ENCODE measurements at places on chromosomes 2 and 18.

GRCh38 chr2:240622531-240623235 is 2.6 kb upstream of the GPR35 start:
- DNase-seq: peak; percentile 23

GRCh38 chr2:25441353-25441752 is 99.6 kb upstream of the DNMT3A start:
- DNase-seq: no peak

- DNase-seq: no peak
These were observed 101.4 kb downstream of the MTX2 start for GRCh38 chr2:176370467-176371171.

DNA sequence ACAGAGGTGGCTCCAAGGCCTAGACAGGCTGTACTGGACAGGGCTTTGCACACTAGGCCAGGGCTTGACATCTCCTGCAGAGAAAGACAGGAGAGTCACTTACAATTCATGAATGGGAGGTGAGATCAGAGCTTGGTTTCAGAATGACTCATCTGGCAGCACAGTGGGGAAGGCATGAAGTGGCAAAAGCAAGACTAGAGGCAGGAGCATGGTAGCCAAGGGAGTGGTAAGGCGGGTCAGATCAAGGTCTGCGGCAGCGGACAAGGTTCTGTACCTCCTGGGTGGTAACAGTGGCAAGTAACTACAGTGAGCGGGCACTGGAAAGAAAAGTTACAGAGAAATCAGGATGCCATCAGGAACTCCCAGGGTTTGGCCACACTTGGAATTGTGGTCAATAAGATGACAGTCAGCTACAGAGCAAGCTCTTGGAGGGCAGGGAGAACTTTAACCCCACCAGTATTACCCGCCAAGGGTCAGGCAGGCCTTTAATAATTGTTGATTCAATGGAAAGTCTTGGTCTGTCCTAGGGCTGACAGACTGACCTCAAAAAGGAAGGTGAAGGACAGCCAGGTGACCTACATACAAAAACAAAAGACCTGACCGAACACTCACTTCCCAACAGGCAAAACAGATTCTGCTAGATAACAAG is 5.7 kb downstream of the MCFD2 start:
- DNase-seq: no peak

GRCh38 chr18:51188024-51188701 is 9.3 kb downstream of the MEX3C start:
- DNase-seq: no peak
